ENCODE measurements at places on chromosomes 12 and 14. TPM values are rescaled to one million over a fixed set of nuclear protein-coding genes. Genes with fewer than 3 reads are reported as not detected.
A peak's percentile ranks its signal among the peaks of the same experiment; 100 is the strongest.

GRCh38 chr12:43066471-43066870 is 476.9 kb upstream of the PRICKLE1 start:
- no peak for ATAC-seq

GRCh38 chr12:23204933-23205778 is 580.2 kb downstream of the ETNK1 start:
- ATAC-seq: peak; percentile 42

DNA sequence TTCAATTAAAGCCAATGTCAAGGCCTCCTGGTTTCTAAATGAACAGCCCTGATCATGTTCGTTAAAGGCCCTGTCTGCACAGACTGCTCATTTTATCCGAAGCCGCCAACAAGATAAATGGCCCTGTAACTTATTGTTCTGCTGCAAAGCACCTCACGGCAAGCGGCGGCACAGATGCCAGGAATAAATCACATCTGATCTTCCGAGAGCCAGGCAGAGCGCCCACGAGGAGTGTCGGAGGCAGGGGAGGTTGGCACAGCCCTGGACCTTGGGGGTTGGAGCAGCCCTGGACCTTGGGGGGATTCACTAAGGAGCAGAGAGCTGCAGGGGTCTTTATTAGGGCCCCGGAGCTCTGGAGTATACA is 110.5 kb downstream of the SCARB1 start:
- ATAC-seq: no peak

DNA sequence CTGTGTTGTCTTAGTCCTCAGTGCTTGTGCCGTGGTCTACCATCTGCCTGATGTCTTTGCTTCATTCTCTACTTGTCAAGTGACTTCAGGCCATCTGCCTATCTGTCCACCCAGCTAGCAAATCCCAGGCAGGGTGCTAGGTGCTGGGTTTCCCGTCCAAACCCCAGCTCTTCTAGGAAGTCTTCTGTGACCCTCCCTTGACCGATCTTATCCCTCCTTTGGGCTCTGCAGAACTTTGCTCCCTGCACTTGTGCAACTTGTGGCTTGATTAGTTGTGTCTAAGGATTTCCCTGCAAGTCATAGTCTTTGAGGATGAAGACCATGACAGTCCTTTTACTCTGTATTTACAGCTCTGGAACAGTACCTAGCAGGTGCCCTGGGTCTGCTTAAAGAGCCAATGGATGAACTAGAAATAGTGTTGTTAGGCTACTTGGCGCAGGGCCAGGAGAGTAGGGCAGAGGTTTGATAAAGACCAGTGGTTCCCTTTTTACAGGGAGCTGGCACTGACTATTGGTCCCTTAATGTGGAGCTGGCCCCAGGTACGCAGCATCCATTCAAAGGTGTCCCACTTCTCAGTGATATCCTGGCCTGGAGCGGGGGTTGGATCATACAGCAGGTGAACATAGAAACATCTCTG is 60.1 kb downstream of the ADCK1 start:
- ATAC-seq: no peak

The GZMH gene
- total RNA-seq: 6.5 TPM

All from activated T-helper 17 cell treated with anti-CD3 and anti-CD28 coated beads, Interleukin-2, amount 50 U/mL, for 72 hours (primary cell).